ENCODE measurements at places on chromosomes 16 and 17.

DNA sequence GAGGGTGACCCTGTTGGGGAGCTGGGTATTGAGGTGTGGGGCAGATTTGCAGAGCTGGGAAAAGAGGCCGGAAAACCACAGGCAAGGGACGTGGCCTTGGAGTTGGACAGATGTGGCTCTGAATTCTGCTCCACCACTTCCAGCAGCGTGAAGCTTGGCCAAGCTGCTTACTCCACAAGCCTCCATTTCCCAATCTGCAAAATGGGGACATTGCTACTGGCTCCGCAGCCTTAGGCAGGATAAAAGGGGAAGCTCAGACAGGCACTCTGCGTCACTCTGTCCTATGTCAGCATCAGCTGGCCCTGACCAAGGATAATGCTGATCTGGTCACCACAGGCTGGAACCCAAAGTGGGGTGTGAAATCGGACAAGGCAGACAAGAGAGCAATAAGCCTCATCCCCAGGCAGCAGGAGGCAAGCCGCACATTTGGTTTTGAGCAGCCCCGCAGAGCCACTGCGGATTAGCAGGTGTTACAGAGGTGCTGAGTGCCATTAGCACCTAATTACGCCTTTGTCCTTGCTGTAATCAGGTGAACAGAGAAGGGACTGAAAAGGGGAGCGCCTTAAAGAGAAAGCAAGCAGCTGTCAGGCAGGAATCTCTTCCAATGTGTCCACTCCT, 54.8 kb downstream of the SDK2 start:
- DNase-seq: no peak

DNA sequence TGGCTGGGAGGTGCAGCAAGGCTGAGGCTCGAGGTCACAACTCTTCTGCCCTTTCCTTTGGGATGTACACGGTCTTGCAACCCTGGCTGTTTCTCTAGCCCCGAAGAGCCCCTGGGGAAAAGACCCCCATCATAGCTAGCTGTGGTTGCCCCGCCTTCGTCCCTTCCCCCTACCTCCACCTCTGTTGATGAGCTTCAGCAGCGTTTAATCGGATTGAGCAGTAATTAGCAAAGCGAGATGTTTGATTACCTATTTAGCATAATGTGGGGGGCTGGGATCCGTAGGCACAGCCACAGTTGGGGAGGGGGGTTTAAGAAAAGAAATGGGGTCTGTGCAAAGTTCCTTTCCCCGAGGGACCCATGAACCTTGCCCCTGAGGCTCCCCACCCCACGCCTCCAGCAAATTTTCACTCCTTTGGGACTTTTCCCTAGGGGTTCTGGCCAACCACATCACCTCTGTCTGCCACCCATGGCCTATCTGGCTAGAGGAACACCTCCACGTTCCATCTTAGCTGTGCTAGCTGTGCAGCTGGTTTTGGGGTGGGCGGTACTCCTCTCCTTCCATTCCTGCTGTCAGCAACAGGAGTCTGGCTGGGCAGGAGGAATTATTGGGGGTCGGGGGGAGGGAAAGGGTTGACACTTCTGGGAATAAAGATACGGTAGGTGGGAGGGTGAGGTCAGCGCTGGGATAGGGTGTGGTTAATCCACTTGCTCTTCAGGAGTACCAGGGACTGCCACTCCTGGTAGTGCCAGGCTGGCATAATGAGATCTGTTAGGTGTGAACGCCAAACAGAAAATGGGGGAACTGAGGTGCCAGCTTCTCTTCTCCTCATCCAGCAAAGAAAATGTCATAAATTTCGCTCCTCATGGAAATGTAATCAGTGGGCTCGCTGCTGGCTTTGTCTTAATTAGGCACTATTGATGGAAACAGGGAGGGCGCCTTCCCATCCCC, 1.3 kb upstream of the DNAH2 start:
- no peak for DNase-seq

DNA sequence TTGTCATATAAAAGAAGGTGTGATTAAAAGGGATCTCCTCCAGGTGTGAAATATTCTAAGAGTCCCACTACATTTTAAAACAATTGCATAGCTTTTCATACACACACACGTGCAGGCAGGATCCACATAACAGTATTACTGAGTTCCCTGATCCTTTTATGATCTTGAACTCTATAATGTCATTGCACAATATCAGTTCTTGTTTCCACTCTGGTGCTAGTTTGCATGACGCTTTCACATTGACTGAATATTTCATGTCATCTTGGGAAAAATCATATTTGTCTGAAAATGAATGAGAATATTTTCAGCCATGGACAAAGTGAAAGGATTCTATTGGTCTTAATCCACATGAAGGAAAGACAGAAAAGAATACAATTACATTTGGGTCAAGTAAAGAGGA, 703.8 kb downstream of the CDH8 start:
- DNase-seq: no peak

GRCh38 chr16:1036166-1036565, 36.4 kb upstream of the SSTR5 start:
- DNase-seq: no peak

DNA sequence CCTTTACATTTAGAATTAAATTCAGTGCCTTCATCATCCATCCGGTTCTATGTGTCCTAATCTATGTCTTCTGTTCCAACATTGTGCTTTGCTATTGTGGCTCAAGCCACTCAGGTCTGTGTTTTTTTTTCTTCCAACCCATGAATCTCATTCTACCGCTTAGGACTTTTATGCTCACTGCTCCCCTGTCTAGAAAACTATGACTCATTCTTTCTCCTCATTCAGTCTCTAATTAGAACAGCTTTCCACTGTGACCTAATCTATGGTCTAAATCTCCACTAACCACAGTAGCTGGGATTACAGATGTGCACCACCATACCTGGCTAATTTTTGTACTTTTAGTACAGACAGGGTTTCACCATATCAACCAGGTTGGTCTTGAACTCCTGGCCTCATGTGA, 418.7 kb downstream of the KCNJ2 start:
- no peak for DNase-seq

GRCh38 chr17:59149841-59150511, 5.0 kb downstream of the SKA2 start:
- no peak for DNase-seq

GRCh38 chr17:75267411-75268232, 3.4 kb downstream of the MIF4GD start:
- DNase-seq: no peak
